Psoas muscle (tissue), 8 donors: ENCODE measurements at places on chromosomes 1 and 21. TPM values are rescaled to one million over a fixed set of nuclear protein-coding genes. Genes with fewer than 3 reads are reported as not detected.

The FMO2 gene
- total RNA-seq, result 17.1 TPM

The CCDC185 gene
- total RNA-seq, result not detected

The LCE2B gene
- total RNA-seq, result not detected

The LCE1D gene
- not detected for total RNA-seq

The DVL1 gene
- total RNA-seq, result 215 TPM

GRCh38 chr1:76715474-76715873 is 151.8 kb upstream of the ST6GALNAC5 start:
- DNase-seq, result no peak

DNA sequence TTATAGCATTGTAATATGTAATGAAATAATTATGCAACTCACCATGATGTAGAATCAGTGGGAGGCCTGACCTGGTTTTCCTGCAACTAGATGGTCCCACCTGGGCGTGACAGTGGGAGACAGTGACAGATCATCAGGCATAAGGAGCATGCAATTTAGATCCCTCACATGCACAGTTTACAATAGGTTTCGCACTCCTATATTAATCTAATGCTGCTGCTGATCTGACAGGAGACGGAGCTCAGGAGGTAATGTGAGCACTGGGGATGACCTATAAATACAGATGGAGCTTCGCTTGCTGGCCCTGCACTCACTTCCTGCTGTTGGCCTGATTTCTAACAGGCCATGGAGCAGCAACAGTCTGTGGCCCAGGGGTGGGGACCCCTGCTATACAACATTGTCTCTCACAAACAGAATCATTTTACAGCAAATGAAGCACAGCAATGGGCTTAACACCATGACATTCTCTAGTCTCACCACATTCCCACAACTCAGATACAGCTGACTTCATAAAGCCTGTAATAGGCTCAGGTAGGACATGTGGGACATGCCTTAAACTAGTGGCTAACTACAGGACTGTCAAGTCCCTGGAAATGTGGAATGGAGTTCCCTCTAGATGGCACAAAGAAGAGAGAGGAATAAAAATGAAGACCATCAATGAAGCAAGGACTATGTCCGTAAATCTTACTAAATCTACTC is 40.7 kb upstream of the SLC5A9 start:
- no peak for DNase-seq

- DNase-seq, result no peak
These were observed 280.9 kb downstream of the TPR start for GRCh38 chr1:186094172-186094571.

GRCh38 chr1:16982902-16983301 is 2.5 kb upstream of the MFAP2 start:
- no peak for DNase-seq

DNA sequence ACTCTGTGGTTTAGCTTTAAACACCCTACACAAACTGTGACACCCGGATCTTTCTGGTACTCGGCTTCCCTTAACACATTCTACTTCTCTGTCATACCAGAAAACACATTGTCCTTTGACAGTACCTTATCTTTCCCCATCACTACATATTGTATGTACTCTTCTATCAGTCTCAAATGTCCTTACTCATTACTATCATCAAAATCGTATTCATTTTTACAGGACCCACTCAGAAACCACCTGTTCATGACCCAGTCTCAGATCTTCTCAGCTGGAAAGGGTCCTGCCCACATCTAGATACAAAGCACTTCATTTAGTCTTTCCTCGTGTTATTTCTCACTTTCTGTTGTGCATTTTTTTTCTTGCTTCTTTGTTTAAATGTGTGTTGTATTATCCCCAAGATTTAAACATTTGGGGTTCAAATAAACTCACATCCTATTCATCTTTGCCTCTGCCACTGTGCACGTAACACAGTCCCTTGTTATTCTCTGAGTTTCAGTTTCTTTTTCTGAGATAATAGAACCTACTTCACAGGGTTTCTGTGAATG is 27.7 kb downstream of the CD34 start:
- DNase-seq, result no peak

GRCh38 chr1:17551755-17552234 is 12.3 kb downstream of the ARHGEF10L start:
- DNase-seq, result no peak

DNA sequence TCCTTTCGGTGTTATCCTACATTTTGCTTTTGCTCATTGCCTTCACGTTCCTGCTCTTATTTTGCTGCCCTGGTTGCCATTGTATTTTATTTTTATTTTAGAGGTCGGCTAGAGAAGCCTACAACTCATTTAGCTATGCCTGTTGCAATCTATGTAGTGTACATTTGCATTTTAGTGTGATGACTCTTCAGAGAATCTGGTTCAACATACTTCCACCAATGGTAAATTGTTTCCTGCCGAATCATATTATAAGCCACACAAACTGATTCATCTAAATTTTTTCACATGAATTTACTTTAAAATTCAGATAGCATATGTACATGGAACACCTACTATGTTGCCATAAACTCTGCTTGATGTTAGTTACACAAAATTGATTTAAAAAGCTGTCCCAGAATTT is 1596.9 kb downstream of the PLA2G4A start:
- no peak for DNase-seq

- no peak for DNase-seq
These were observed 6.0 kb upstream of the KNCN start for GRCh38 chr1:46557403-46557802.

GRCh38 chr1:47188791-47189785 is 748 bp downstream of the PDZK1IP1 start:
- no peak for DNase-seq

DNA sequence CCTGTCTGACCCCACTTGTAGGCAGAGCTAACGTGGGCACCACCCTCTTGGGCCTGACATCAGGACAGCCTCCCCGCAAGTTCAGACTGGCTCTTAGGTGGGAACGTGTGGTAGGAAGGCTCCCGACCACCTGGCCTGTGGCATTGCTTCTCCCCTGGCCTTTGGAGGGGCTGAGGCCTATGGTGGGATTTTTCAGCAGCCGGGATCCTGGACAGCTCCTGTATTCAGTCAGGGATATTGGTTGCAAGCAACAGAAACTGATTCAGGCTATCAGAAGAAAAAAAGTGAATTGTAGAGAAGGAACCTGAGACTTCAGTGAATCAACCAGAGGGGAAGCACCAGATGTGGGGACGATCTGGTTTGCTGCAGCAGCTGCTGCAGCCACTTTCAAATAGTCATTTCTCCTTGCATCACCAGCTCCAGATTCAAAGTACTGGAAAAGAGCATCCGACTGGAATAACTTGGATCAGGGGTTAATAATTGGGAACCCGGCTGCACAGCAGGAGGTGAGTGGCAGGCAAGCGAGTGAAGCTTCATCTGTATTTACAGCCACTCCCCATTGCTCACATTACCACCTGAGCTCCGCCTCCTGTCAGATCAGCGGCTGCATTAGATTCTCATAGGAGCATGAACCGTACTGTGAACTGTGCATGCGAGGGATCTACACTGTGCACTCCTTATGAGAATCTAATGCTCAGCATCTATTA is 5.9 kb downstream of the RNF186 start:
- DNase-seq, result no peak

- no peak for DNase-seq
These were observed 14.0 kb upstream of the MGST3 start for GRCh38 chr1:165616987-165617546.

DNA sequence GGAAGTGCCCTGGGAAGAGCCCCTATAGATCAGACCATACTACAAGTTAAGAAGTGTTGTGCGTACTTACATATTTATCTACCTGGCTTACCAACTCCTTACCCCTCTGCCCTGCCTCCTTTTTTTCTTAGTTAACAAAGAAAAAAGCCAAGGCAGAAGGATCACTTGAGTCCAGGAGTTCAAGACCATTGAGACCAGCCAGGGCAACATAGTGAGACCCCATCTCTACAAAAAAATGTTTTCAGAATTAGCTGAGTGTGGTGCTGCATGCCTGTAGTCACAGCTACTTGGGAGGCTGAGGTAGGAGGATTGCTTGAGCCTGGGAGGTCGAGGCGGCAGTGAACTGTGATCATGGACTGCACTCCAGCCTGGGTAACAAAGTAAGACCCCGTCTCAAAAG is 1.9 kb downstream of the ZBTB8B start:
- no peak for DNase-seq

DNA sequence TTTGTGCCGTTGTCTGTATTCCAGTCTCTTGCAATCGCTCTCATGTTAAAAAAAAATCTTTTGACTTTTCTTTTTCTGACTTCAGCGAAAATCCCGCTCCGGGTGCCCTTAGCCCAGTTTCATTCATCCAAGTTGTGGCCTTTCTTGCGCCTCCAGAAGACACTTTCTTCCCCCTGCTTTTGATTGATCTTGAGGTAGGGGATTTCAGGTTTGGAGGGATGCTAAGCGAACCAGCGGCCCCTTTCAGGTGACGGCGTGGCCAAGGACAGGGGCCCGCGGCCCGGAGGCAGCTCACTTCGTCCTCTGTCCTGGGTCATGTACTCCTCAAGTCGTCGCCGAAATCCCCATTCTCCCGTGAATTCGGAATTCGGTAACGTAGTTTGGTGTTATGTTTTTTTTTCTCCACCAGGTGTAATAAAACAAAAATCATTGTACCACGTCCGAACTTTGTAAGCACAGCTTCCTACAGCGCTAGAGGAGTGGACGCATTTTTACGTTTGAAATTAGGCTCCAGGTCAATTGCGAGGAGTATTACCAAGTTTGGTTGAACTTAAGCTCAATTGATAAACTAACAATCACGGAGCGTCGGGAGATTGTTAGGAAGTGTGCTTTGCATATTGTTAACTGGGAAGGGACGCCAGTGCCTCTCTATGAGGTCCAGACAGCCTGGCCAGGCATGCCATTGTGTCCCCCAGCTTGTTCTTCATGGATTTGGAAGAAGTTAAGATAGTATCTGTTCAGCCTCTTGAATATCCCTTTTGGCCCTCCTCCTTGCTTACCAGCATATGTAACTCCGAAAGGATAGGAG is 1.1 kb downstream of the MRPS6 start:
- no peak for DNase-seq

- no peak for DNase-seq
These were observed 384.4 kb downstream of the ADGRL2 start for GRCh38 chr1:82185084-82185483.

GRCh38 chr1:18955441-18956192 is 859 bp downstream of the IFFO2 start:
- DNase-seq, result peak; percentile 39
